NCI-H446 treated with DMSO at 0.1 percent for 48 hours (cell line): ENCODE measurements at places on chromosomes 12 and 14.

DNA sequence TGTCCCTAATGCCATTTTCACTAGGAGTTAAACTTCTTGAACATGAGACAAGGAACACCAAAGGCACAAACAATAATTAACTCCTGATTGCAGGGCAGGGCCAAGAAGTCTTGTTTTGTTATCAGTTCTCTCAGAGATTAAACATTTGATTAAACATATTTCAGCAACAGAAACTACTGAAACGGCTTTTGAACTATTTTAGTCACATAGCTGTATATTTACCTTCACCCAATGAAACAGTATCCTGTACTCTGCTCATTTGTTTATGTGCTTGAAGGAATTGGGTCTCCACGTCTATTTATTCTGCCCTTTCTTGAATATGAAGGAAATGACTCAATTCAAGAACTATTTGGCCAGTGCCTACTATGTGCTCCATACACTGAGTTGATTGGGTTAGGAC lies 51.3 kb upstream of the PTCSC3 start:
- DNase-seq: no peak

- no peak for DNase-seq
Observed at GRCh38 chr14:54220071-54220703, 176.6 kb upstream of the CDKN3 start.

DNA sequence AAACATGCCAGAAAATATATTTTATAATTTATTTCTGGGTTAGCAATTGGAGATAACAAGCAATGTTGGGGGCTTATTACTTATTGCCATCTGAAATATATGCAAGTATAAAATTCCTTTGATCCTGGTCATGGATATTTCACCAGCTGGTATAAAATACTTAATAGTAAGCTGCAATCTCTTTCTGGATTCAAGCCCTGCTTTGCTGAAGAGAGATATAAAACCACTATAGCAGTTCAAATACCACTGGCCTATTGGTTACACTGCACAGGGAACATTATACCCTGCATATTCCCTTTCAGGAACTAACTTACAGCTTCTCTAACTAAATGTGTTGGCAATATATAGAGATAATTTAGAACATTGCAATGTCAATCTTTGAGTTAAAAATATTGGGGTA lies 546.2 kb upstream of the ATP2B1 start:
- DNase-seq: no peak

DNA sequence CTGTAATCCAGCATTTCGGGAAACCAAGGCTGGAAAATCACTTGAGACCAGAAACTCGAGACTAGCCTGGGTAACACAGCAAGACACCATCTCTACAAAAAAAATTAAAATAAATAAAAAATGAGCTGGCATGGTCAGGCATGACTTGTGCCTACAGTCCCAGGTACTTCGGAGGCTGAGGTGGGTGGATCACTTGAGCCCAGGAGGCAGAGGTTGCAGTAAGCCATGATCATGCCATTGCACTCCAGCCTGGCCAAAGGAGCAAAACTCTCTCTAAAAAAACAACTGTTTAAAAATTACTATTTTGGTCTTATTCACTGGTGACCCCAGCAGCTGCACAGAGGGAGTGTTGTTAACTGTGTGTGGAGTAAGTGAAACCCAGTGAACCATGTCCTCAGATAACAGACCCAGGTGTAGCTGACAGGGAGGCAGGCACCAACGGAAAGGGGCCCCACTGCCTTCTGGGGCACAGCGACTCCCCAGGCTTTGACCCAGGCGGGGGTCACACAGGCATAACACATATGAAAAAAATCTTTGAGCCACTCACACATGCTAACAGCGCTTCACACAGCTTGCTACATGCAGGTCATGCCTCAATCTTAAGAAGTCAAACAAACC lies 12.1 kb downstream of the DDX54 start:
- no peak for DNase-seq

- DNase-seq: no peak
Observed at GRCh38 chr14:23115918-23116317, 3.1 kb downstream of the CEBPE start.

GRCh38 chr12:11724888-11725311 lies 75.4 kb downstream of the ETV6 start:
- DNase-seq: no peak

DNA sequence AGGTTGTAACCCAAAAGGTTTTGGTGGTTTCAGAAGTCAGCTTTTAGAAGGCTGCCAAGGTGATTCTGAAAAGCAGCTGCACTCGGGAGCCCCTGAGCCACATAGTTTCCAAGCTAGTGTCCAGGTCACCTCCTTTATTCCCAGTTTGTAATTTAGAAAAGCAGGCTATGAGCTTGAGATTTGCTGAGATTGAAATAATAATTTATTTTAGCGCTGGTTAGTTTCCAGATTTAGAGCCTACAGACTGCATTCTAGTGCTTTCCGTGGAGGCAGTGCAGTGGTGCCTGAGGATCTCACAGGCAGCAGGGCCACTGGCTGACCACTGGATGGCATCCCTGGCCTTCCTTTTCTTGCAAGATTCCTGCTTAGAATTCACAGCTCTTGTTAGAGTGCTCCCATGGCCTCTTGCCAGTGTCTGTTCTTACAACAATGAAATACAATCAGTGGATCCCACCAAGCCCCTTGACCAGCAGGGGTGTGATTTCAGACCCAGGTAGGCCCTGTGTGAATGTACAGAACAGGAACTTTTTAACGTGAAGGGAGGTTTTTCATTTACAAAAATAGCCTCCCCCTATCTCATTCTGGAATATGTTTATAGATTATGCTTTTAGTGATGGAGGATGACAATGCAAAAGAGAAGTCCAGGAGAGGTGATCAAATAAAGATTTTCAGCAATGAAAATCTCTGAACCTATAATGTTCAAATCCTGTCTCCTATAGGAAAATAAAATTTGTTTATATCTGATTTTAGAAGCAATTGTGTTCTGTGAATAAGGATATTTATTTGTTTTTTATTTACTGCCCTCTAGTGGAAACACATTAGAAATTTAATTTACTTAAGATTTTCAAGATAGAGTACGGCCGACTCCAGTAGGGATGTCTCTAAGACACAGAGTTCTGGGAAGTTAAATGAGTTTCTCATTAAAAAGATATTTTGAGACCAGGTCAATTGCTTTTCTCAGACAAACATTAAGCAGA lies 362.1 kb upstream of the STXBP6 start:
- DNase-seq: no peak

- DNase-seq: no peak
Observed at GRCh38 chr14:101473795-101474562, 87.3 kb upstream of the DIO3 start.

DNA sequence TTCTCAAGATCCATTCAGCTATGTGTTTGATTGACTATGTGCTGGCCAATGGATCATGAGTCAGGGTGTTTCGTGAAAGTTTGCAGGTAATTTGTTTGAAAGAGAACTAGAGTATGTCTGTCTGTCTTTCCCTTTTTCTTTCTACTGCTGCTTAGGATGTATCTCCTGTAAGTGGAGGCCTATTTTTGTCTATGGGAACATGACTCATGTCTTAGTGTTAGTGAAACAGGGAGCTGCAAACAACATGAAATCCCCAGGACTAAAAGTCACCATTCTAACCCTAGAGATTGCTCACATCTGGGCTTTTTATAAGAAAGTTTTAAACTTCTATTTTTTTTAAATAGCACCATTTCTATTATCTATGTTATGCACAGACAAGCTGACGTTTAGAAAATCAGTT lies 333.0 kb downstream of the CCER1 start:
- DNase-seq: no peak

DNA sequence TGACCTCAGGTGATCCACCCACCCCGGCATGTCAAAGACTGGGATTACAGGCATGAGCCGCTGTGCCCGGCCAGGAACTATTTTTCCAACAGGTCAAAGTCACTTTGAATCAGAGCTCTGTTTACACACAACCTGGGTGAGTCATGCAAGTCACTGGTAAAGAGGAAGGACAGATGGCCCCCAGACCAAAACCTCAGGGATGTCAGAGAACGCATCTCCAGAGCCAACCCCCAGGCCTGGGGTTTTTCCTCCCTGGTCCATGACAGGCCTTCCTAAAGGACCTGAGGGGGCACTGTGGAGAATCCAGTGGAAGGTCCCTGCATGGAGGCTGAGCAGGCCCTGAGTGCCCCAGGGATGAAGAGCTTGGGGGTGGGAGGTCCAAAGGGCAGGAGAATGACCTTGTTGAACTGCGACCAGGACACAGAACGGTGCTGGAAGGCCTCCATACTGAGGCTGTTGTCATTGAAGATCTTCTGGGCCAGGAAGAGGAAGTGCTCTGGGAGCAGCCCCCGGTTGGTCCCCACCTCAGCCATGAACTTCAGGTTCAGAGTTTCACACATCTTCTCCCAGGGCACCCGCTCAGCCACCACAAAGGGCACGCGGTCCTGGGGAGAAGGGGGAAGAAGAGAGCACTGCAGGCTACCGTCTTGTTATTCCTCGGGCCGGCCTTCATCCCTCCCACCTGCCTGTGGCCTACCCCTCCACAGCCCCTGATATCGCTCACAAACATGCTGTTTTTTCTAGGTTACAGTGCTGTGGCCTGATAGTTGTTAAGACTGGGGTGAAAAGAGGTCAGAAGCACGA lies 9.1 kb downstream of the STAT6 start:
- no peak for DNase-seq

GRCh38 chr14:72061718-72062117 lies 129.5 kb downstream of the RGS6 start:
- no peak for DNase-seq

GRCh38 chr14:89117012-89117411 lies 292.6 kb downstream of the TTC8 start:
- no peak for DNase-seq
